Activated CD4-positive, CD25-positive, alpha-beta regulatory T cell treated with anti-CD3 and anti-CD28 coated beads, Interleukin-2, amount 50 U/mL, for 16 hours (primary cell): ENCODE measurements at places on chromosomes 2 and 18.

GRCh38 chr18:6057604-6058003 is 162.3 kb upstream of the TMEM200C start:
- DNase-seq = no peak

GRCh38 chr2:81650048-81650971 is 1345.8 kb upstream of the LRRTM1 start:
- no peak for DNase-seq

- no peak for DNase-seq
Measured at GRCh38 chr18:50630895-50631294, 71.0 kb downstream of the MAPK4 start.

GRCh38 chr18:75130591-75131328 is 78.2 kb downstream of the PTGR3 start:
- DNase-seq = no peak

- peak; percentile 21 for DNase-seq
Measured at GRCh38 chr2:70789304-70790135, 923 bp downstream of the FIGLA start.

DNA sequence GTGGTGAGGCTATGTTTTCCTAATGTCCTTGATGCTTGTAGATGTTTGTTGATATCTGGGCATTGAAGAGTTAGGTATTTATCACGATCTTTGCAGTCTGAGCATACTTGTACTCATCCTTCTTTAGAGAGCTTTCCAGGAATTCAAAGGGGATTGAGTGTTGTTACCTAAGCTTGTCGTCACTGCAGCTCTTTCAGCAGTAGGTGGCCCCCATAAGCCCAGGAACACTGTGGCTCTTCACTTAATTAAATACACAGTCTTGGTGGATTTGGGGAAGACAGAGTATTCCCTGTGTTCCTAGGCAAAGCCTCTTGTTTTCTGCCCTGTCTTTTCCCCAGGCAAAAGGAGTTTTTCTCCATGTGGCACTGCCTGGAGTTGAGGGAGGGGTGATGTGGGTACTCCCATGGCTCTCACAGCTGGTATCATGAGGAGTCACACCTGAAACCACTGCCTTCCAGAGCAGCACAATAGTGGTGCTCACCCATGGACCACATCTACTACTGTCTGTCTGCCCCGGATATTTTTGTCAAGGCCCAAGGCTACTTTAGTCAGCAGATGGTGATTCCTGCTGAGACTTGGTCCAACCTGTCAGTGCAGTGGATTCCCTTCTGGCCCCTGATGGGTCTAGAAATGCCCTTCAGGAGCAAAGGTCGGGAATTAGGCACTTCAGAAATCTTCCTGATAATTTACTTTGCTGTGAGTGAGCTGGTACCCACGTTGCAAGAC is 95.7 kb downstream of the GALNT13 start:
- DNase-seq = no peak

- no peak for DNase-seq
Measured at GRCh38 chr2:61662990-61663389, 124.8 kb upstream of the XPO1 start.

DNA sequence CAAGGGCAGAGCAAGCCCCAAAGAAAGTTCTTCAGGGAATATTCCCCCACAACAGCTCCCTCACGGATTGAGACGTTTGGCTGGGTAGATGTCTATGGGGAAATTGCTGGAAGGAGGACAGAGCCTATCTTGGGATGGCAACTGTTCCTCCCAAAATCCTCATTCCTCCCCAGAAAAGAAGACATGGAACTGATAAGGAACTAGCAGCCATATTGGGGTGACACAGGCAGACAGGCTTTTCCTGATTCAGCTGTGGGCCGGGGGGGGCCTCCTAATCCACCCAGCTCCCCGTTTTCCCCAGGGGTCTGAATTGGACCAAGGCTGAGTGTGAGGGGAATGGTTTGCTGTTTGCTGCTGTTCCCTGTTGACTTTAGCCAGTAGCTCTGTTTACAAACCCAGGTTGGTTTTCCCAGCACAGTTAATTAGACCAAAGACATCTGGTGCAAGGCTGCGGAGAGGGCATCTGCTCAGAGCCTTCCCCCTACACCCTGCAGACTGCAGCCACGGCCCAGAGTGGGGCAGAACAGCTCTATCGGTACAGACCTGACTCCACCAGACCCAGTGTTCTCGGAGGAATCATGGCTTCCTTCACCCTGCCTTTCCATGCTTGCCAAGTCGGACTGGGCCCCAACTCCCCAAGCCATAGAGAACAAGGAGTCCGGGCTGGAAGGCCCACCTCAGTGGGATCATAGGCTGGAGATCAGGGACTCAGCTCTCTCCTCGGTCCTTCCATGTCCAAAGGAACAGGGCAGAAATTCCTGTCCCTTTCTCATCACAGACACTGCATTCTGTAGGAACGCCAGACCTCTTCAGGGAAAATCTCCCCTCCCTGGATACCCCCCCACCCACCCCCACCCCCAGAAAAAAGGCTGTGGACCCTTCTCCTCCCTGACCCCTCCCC is 1.7 kb upstream of the PKDCC start:
- no peak for DNase-seq

DNA sequence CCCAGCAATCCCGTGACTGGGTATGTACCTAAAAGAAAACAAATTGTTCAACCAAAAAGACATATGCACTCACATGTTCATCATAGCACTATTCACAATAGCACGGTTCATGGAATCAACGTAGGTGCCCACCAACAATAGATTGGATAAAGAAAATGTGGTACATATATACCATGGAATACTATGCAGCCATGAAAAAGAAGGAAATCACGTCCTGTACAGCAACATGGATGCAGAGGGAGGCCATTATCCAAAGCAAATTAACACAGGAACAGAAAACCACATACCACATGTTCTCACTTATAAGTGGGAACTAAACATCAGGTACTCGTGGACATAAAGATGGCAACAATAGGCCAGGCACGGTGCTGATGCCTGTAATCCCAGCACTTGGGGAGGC is 207.9 kb upstream of the TNP1 start:
- DNase-seq = no peak
